Activated CD4-positive, alpha-beta T cell treated with anti-CD3 and anti-CD28 coated beads, Interleukin-2, amount 50 U/mL, for 1 hour (primary cell): ENCODE measurements at places on chromosomes 3 and 15.

- no peak for DNase-seq
Observed at GRCh38 chr15:77529394-77530159, 103.1 kb downstream of the LINGO1 start.

- no peak for DNase-seq
Observed at GRCh38 chr3:96059301-96059700, 755.1 kb upstream of the EPHA6 start.

- DNase-seq: no peak
Observed at GRCh38 chr3:134799393-134799792, 4.3 kb downstream of the EPHB1 start.

DNA sequence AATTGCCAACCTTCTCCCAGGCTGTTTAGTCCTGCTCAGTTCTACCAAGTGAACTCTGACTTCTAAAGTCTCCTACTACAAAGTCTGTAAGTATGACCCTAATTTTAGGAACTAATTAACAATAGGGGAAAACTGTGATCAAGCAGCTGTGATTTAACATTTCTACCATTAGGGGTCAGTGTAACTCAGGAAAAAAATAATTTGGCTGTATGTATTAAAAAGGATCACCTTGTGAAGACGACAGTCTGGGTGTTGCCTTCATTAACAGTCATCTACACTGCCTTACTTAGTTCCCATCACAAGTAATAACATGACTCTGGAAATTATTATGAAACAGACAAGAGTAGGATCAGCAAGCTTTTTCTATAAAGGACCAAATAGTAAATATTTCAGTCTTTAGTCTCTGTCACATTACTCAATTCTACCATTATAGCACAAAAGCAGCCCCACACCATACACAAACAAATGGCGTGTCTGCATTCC lies 4.2 kb upstream of the NPHP3 start:
- DNase-seq: no peak

- DNase-seq: no peak
Observed at GRCh38 chr15:100653608-100654007, 51.2 kb downstream of the ASB7 start.

DNA sequence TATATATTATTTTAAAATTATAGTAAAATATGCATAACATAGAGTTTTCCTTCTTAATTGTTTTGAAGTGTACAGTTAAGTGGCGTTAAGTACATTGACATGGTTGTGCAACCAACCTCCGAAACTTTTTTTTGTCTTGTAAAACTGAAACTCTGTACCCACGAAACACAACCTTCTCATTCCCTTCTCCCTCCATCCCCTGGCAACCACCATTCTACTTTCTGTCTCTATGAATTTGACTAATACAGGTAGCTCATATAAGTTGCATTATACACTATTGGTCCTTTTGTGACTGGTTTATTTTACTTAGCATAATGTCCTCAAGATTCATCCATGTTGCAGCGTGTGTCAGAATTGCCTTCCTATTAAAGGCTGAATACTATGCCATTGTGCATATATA lies 179.4 kb downstream of the SATB1 start:
- no peak for DNase-seq

- peak; percentile 29 for DNase-seq
Observed at GRCh38 chr3:194137008-194137505, 1.1 kb downstream of the HES1 start.

- DNase-seq: no peak
Observed at GRCh38 chr3:7759630-7760029, 742.0 kb upstream of the LMCD1 start.

- no peak for DNase-seq
Observed at GRCh38 chr3:177835917-177836316, 638.6 kb upstream of the TBL1XR1 start.

DNA sequence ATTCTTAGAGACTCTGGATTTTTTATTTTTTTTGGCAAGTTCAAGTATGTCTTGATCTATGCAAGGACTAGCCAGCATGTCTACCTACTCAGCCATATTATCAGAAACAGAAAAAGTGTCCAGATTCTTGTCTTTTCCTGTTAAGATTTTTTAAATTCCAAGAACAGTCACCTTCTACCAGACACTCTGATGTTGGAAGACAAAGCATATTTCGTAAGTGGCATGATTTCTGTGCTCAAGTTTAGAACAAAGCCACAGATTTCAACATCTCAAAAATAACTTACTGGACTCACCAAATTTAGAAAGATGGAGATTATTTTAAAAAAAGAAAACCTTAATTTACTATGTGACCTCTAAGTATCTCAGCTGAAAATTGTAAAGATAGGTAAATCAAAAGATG lies 61.9 kb downstream of the GOLGA6L7 start:
- no peak for DNase-seq

- DNase-seq: no peak
Observed at GRCh38 chr15:69601711-69602504, 149.3 kb downstream of the RPLP1 start.

DNA sequence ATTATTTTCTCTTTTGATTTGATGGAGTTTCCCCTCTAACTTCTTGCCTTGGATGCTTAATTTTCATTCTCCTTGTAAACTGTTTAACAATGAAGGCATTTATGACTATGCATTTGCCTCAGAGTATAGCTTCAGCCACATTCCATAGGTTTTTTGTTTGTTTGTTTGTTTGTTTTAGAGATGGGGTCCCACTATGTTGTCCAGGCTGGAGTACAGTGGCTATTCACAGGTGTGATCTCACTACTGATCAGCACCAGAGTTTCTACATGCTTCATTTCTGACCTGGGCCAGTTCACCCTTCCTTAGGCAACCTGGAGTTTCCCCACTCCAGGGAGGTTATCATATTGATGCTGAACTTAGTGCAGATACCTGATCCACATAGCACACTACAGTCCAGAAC lies 4.1 kb downstream of the SECISBP2L start:
- no peak for DNase-seq

DNA sequence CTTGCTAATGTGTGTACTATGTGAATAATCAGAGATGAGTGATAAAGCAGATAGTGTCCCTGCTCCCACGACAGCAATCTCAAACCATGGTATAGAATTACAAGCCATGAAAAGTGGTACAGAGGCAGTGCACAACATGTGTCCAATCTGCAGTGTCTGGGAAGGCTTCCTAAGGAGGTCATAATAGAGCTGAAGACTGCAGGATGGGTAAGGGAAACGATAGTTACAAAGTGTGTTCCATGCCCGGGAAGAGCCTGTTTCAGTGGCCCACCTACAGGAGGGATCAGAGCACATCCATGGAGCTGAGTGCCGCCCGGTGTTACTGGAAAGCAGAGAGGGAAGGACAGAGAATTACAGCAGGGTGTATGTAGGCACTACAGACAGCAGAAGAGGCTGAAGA lies 48.9 kb downstream of the PAK2 start:
- no peak for DNase-seq

DNA sequence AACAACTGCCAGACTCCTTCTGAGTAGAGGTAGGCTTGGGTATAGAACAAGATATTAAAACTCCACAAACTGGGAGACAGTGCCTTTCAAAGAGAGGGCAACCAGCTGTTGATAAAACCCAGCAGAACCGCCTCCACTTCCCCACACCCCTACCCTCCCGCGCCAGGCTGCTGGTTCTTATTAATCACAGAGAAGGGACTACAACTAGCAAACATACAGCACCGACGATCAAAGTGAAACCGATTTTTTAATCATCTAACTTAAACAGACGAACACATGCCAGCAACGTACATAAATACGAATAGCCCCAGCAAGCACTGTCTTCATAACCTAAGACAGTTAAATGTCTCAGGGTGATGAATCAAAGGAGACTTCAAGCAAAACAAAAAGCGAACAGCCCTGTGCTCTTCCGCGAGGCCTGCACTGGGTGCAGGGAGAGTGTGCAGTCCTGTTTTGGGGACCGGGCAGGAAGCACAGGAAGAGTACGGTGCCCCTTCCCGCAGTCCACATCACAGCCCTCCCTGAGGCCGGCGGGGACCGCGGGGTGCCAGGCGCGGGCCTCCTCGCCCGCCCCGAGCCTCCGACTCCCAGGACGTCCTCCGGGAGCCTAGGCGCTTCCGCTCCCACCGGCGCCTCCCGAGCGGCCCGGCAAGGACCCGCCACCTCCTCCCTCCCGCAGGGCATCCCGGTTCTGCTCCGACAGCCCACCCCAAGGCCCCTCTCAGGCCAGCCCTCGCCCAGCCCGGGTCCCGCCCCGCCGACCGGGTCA lies 75.1 kb upstream of the VGLL4 start:
- peak; percentile 21 for DNase-seq

- no peak for DNase-seq
Observed at GRCh38 chr3:106326941-106327695, 458.3 kb upstream of the CBLB start.

DNA sequence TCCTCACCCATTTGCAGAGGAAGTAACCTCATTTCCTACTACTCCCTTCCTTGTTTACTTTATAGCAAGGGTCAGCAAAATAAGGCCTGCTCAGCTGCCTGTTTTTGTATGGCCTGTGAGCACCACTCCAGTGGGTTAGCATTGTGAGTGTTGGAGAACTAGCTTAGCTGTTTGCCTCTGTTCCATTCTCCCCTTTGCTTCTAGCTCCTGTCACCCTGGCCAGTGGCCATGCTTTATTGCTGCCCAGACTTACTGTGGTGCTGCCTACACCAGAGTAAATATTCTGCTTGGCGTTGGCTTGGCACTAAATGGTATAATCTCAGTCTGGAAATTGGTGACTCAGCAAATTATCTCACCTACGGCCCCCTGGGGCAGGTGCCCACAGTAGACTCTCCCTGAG lies 8.8 kb downstream of the PDCD6IP start:
- no peak for DNase-seq

GRCh38 chr3:100468676-100469075 lies 23.7 kb upstream of the TMEM45A start:
- no peak for DNase-seq

DNA sequence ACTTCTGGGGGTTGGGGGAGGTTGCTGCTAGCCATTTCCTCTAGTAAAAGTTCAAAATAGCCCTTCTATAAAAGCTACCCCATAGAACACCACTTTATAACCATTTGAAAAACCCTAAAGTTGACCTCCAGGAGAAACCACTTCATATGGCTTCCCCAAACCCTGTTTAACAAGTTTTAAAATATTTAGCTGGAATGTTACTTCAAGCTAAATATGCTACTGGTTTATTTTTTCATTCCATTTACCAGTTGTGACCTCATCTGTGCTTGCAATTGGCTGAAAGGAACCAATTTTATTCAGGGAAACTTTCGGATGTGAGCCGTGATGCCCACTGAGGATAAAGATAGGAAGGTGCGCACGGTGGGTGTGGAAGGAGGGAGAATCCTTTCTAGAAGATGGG lies 221.3 kb downstream of the SUCLG2 start:
- no peak for DNase-seq

DNA sequence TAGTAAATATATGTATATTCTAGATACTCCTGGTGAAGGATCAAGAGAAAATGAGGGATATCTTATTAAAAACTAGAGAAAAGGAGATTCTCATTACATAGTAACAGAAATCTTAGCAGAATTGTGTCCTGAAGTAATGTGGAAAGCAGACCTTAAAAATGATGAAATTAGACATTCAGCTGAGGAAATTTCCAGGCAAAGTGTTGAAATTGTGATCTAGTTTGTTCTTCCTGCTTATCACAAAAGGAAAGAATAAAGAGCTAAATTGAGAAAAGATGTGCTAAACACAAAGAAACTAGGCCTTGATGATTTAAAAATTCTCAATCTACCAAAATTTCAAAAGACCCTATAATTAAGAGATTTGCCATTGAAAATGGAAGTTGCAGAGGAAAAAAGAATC lies 362.6 kb upstream of the PLSCR5 start:
- no peak for DNase-seq

- DNase-seq: no peak
Observed at GRCh38 chr3:197137751-197138150, 108.1 kb upstream of the MELTF start.

DNA sequence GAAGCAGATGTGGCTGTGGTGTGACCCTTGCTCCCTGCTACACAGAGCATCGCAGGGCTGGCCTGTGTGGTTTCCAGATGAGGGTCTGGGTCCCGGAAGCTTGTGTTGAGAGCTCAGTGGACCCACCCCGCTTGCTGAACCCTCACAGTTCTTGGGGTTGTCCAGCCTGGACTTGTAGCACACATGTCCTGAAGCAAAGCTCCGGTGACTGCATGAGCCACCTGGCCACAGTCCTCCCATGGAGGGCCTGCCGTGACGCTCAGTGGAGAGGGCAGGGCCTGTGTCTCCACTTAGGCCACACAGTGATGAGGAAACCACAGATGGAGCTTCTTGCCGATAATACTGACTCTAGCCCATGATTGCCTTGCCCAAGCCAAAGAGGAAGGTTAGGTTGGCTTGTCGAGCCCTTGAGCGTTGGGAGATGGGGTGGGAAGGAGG lies 62.6 kb downstream of the RGMA start:
- no peak for DNase-seq

GRCh38 chr3:151443583-151443982 lies 17.3 kb downstream of the IGSF10 start:
- no peak for DNase-seq

GRCh38 chr15:48273049-48273448 lies 58.2 kb upstream of the DUT start:
- no peak for DNase-seq

GRCh38 chr15:98875309-98875708 lies 132.3 kb downstream of the PGPEP1L start:
- DNase-seq: no peak

DNA sequence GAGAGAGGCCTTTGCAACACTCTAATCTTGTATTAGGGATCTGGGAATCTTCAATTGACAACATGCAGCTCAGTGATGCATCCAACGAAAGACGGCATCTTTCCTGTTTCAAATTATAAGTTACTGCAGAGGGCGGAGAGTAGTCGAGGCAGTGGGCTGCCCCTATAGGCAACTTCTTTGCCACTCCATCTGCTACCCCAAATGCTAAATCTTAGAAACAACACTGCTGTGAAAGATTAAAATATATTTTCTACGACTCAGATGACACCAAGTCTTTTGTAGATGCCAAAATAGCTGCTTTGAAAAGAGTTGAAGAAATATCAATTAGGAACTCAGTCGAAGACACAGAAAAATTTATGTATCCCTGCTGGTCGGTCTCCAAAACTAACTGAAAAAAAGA lies 161.0 kb upstream of the FEZF2 start:
- DNase-seq: no peak

- no peak for DNase-seq
Observed at GRCh38 chr15:28132524-28133275, 33.6 kb upstream of the OCA2 start.

- no peak for DNase-seq
Observed at GRCh38 chr3:146387566-146387965, 81.8 kb downstream of the PLSCR2 start.

- DNase-seq: no peak
Observed at GRCh38 chr3:53126601-53127000, 3.6 kb downstream of the RFT1 start.
